ENCODE measurements at places on chromosomes 6 and 20.

DNA sequence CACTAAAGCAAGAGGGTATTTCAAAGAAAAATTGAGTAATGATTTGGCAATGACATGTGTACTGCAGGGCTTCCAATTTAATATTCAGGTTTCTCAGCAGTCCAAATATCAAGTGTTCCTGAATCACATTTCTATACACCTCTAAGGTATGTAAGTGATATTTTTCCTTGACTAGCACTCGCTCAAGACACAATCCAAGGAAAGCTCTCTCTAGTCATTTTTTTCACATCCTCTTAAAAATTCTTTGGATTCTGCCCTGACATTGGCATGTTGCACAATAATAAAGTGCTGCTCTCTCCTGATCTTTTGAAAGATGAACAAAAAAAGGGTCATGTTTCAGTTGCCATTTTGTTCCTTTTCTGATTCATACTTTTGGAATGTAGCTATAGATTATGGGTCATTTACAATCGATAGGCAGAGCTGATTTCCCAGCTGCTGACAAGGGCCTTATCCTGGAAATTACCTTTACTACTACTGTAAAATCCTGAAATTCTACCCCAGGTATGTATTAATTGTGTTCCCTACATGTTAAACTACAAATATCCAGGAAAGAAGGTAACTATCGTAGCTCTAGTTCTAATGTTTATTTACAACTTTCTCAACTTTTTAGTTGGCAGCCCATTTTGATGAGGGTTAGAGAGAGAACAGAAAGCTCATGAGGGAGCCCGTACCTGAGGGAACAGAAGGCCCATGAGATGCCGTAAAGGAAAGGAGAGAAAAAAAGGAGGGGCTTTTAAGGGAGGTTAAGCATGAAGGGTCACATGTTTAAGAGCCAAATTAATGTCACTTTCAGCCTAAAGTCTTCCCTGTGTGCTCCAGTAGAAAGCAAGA lies 22.2 kb upstream of the ADGRG6 start:
- no peaks in the 10 kb centered on the region for H3K36me3 ChIP-seq
- H3K27me3 ChIP-seq = no peaks in the 10 kb centered on the region
- DNase-seq = no peak
- H3K4me1 ChIP-seq = no peaks in the 10 kb centered on the region
- no peak overlapping the region for H3K27ac ChIP-seq

- no peaks in the 10 kb centered on the region for H3K27me3 ChIP-seq
- H3K4me1 ChIP-seq = peaks cover 6% of the 10 kb centered on the region
- no peak overlapping the region for H3K4me3 ChIP-seq
- H3K36me3 ChIP-seq = peaks cover 57% of the 10 kb centered on the region
Measured at GRCh38 chr6:31641370-31641769, 11.1 kb downstream of the BAG6 start.

DNA sequence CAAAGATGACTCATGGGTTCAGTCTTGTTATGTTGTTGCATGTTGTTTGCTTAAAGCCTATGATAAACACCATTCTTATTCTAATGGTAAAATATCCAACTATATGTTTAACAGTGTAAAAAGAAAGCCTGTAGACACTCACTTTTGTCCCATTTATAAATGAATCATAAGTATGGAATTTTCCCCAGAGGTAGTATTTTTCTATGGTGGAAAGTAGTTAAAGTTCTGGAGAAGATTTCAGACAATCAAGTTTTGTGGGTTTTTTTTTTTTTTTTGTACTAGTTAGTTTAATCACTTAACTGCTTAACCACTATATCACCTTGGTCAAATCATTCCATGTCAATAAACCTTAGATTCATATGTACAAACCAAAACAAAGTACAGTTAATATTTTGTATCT lies 35.8 kb downstream of the PTCHD4 start:
- no peak overlapping the region for H3K4me3 ChIP-seq
- no peak for DNase-seq
- no peaks in the 10 kb centered on the region for H3K36me3 ChIP-seq
- no peak overlapping the region for H3K27ac ChIP-seq
- peaks cover 10% of the 10 kb centered on the region for H3K27me3 ChIP-seq

- no peak overlapping the region for H3K4me3 ChIP-seq
- H3K4me1 ChIP-seq = no peaks in the 10 kb centered on the region
- no peak overlapping the region for H3K27ac ChIP-seq
- H3K27me3 ChIP-seq = no peaks in the 10 kb centered on the region
- no peaks in the 10 kb centered on the region for H3K36me3 ChIP-seq
Measured at GRCh38 chr6:124099520-124099919, 295.9 kb downstream of the NKAIN2 start.

- peaks cover 6% of the 10 kb centered on the region for H3K27me3 ChIP-seq
- H3K4me3 ChIP-seq = no peak overlapping the region
- H3K36me3 ChIP-seq = no peaks in the 10 kb centered on the region
Measured at GRCh38 chr6:85417336-85417735, 32.5 kb upstream of the NT5E start.

- H3K36me3 ChIP-seq = no peaks in the 10 kb centered on the region
- no peak overlapping the region for H3K4me3 ChIP-seq
- DNase-seq = no peak
- H3K4me1 ChIP-seq = peaks cover 10% of the 10 kb centered on the region
- H3K27ac ChIP-seq = no peak overlapping the region
Measured at GRCh38 chr20:48404598-48404997, 423.2 kb downstream of the PREX1 start.

DNA sequence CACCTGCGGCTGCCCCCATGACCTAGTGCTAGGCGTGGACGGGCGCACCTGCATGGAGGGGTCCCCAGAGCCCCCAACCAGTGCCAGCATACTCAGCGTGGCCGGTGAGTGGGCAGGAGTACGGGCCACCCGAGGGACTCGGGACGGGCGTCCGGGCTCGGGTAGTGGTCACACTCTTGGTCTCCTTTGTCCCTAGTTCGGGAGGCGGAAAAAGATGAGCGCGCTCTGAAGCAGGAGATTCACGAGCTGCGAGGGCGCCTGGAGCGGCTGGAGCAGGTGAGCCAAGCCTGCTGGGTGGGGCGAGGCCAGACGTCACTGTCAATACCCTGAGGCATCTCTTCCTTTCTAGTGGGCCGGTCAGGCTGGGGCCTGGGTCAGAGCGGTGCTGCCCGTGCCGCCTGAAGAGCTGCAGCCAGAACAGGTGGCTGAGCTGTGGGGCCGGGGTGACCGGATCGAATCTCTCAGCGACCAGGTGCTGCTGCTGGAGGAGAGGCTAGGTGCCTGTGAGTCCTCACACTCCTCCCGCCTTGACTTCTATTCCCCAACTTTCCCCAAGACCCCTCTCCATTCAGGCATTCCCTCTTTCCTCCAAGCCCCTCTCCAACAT lies 2.9 kb downstream of the EGFL8 start:
- no peak overlapping the region for H3K4me3 ChIP-seq
- H3K36me3 ChIP-seq = peaks cover 43% of the 10 kb centered on the region
- H3K4me1 ChIP-seq = peaks cover 18% of the 10 kb centered on the region
- H3K27ac ChIP-seq = no peak overlapping the region
- no peaks in the 10 kb centered on the region for H3K27me3 ChIP-seq

DNA sequence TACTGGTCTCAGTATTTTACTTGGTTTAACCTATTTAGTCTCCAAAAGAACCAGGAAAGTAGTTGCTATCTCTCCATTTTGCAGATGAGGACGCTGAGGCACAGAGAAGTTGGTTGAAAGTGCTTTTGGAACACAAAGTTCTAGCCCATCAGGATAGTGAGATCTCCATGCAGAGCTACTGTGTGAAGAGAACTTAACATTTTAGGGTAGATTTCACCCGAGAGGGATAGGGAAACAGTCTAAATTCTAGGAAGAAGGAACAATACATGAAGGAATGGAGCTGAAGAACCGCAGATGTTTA lies 65.1 kb downstream of the PHACTR2 start:
- no peaks in the 10 kb centered on the region for H3K4me1 ChIP-seq
- H3K4me3 ChIP-seq = no peak overlapping the region
- H3K36me3 ChIP-seq = no peaks in the 10 kb centered on the region
- no peaks in the 10 kb centered on the region for H3K27me3 ChIP-seq
- no peak overlapping the region for H3K27ac ChIP-seq

DNA sequence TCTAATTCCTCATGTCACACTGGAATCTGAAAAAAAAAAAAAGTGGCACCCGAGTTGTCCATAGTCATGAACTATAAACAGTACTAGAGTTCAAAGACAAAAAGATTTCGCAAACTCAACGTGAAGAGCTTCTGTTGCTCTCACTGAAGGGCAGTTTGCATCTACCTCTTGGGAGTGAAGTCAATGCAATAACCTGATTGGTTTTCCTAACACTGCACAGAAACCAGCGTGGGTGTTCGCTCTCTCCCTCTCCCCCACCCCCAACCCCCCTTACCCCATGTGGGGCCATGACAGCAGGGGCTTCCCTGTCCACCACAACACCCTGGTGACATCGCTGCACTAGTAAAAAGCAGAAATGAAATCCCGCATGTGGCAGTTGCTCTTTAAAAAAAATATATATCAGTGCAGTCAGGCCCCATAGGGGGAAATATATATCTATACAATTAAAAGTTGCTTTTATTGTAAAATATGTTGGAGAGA lies 66.9 kb downstream of the GMPR start:
- H3K27me3 ChIP-seq = no peaks in the 10 kb centered on the region
- H3K27ac ChIP-seq = no peak overlapping the region
- H3K4me1 ChIP-seq = peaks cover 28% of the 10 kb centered on the region
- peaks cover 55% of the 10 kb centered on the region for H3K36me3 ChIP-seq
- H3K4me3 ChIP-seq = no peak overlapping the region

- H3K36me3 ChIP-seq = no peaks in the 10 kb centered on the region
- DNase-seq = no peak
- peaks cover 13% of the 10 kb centered on the region for H3K27me3 ChIP-seq
- no peaks in the 10 kb centered on the region for H3K4me1 ChIP-seq
Measured at GRCh38 chr6:146850238-146850896, 251.6 kb downstream of the ADGB start.

DNA sequence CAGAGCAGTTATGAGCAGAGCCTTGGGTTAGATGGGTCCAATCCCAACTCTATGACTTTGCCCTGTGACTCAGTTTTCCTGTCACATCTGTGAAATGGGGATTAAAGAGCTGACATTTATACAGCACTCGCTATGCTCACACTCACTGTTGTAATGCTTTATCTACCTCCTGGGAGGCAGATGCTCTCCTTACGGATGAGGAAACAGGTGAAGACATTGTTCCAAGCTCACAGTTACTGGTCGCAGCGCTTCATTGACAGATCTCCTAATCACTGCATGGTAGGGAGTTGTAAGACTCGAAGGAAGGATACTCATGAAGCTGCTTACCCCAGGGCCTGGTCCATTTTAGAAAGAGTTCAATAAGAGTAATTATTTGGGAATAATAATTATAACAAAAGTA lies 2.9 kb upstream of the MYLK2 start:
- no peak overlapping the region for H3K4me3 ChIP-seq
- no peak for DNase-seq
- no peaks in the 10 kb centered on the region for H3K36me3 ChIP-seq
- no peak overlapping the region for H3K27ac ChIP-seq

- H3K4me1 ChIP-seq = peaks cover 21% of the 10 kb centered on the region
- no peak overlapping the region for H3K27ac ChIP-seq
- no peaks in the 10 kb centered on the region for H3K36me3 ChIP-seq
- H3K27me3 ChIP-seq = peaks cover 44% of the 10 kb centered on the region
- no peak overlapping the region for H3K4me3 ChIP-seq
Measured at GRCh38 chr20:18284805-18285533, 3.4 kb upstream of the ZNF133 start.

- H3K36me3 ChIP-seq = no peaks in the 10 kb centered on the region
- no peak for DNase-seq
- H3K27me3 ChIP-seq = no peaks in the 10 kb centered on the region
- peaks cover 69% of the 10 kb centered on the region for H3K4me1 ChIP-seq
Measured at GRCh38 chr6:71250099-71250602, 38.5 kb upstream of the OGFRL1 start.

DNA sequence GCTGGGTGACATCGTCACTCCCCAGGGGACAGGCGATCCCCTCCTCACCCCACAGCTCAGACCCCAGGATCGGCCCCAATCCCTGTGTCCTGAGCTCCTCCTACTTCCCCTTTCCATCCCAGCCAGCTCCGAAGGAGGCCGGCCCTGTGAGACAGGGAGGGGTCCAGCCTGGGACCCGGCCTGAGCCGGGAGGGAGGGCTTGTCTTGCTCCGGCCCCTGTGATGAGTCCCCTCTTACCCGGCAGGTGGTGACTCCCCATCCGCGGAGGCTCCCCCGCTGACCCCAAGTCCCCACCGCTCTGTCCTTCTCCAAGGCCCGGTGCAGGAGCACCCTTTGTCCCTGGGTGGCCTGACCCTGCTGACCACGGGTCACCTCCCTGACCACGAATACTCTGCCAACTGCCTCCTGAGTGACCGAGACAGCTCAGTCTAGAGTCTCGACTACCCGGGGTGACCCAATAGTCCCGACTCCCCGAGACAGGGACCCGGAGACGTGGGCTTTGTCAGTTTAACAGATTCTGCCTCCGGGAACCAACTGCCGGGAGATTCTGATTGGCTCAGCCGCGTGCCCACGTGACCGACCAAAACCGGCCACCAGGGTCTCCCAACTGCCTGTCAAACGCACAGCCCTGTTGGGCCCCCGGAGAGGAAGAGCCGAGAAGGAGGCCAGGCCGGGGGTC lies 187.4 kb upstream of the PROKR2 start:
- peak overlapping the region; percentile 59 for H3K4me3 ChIP-seq
- H3K36me3 ChIP-seq = peaks cover 8% of the 10 kb centered on the region
- peak overlapping the region; percentile 37 for H3K27ac ChIP-seq
- peaks cover 5% of the 10 kb centered on the region for H3K4me1 ChIP-seq
- H3K27me3 ChIP-seq = peaks cover 8% of the 10 kb centered on the region

DNA sequence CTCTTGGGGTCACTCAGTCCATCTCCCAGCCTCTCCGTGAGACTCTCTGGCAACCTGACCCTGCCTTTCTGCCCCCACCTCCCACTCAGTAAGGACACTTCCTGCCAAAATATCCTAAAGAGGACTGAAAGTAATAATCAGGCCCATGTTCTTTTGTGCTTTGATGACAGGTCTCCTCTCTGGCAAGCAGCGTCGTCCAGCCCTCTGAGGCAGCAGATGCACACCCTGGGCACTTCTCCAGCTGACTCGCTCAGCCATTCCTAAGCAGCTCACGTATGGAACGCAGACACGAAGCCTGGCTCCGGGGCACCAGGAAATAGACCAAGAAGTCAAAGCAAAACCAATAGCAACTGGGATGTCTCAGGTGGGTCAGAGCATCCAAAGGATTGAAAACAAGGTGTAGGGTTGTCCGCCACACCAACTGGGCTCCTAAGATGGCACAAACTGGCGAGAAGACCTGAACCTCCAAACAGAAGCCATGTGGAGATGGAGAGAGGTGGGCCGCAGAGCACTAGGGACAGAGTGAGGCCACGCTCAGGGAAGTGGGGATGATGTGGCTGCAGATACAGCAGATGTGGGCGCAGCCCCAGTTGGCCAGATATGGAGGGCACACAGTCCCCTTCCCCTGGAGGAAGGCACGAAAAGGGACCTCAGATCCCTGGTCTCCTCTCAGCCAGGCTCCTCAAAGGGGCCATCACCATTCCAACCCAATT lies 99.3 kb downstream of the PRND start:
- peak overlapping the region; percentile 90 for H3K27ac ChIP-seq
- no peaks in the 10 kb centered on the region for H3K27me3 ChIP-seq
- peaks cover 66% of the 10 kb centered on the region for H3K36me3 ChIP-seq
- DNase-seq = no peak
- peaks cover 51% of the 10 kb centered on the region for H3K4me1 ChIP-seq

- H3K4me3 ChIP-seq = no peak overlapping the region
- H3K27ac ChIP-seq = no peak overlapping the region
- peaks cover 15% of the 10 kb centered on the region for H3K4me1 ChIP-seq
- no peak for DNase-seq
Measured at GRCh38 chr6:4922488-4923037, 81.3 kb downstream of the RPP40 start.

GRCh38 chr20:22928679-22929078 lies 106.4 kb upstream of the SSTR4 start:
- no peak for DNase-seq
- H3K4me1 ChIP-seq = peaks cover 19% of the 10 kb centered on the region
- no peak overlapping the region for H3K27ac ChIP-seq
- H3K4me3 ChIP-seq = no peak overlapping the region

GRCh38 chr20:47328129-47328528 lies 28.4 kb downstream of the ZMYND8 start:
- peaks cover 44% of the 10 kb centered on the region for H3K4me1 ChIP-seq
- H3K27ac ChIP-seq = no peak overlapping the region
- no peak for DNase-seq
- H3K27me3 ChIP-seq = no peaks in the 10 kb centered on the region
